ENCODE measurements at places on chromosomes 7 and 10. TPM values are rescaled to one million over a fixed set of nuclear protein-coding genes. Genes with fewer than 3 reads are reported as not detected.

The ATP6V1F gene
- 74.6 TPM for total RNA-seq

The FAM20C gene
- 4.7 TPM for total RNA-seq

The IL6 gene
- not detected for total RNA-seq

The CCDC146 gene
- 16.0 TPM for total RNA-seq

The AQP1 gene
- total RNA-seq: not detected

The SLC26A4 gene
- not detected for total RNA-seq

The CLRN3 gene
- not detected for total RNA-seq

The CFAP43 gene
- total RNA-seq: not detected

The RBM17 gene
- total RNA-seq: 117 TPM

The MEOX2 gene
- total RNA-seq: not detected

The SPDYE1 gene
- total RNA-seq: not detected

The PLEKHS1 gene
- total RNA-seq: 0.12 TPM

The OAT gene
- 34.8 TPM for total RNA-seq

The CARD11 gene
- 136 TPM for total RNA-seq

The AKR1C4 gene
- not detected for total RNA-seq

The PNLIPRP1 gene
- not detected for total RNA-seq

The FGFBP3 gene
- 6.5 TPM for total RNA-seq

The TES gene
- 125 TPM for total RNA-seq

The USP6NL gene
- total RNA-seq: 3.9 TPM

The PIK3CG gene
- 32.6 TPM for total RNA-seq

The MYOF gene
- 1.2 TPM for total RNA-seq

The SPDYE8 gene
- not detected for total RNA-seq

The DYNC1I1 gene
- not detected for total RNA-seq

The BNIP3 gene
- 31.7 TPM for total RNA-seq

The PLCE1 gene
- total RNA-seq: not detected

The FAM237B gene
- total RNA-seq: not detected

The SUMF2 gene
- total RNA-seq: 172 TPM

The LLCFC1 gene
- total RNA-seq: not detected

The SDK1 gene
- total RNA-seq: 0.26 TPM

The EVX1 gene
- total RNA-seq: not detected

The MYL10 gene
- total RNA-seq: not detected

The SMKR1 gene
- total RNA-seq: 1.2 TPM

The TSPAN15 gene
- total RNA-seq: 2.8 TPM

The GAD2 gene
- not detected for total RNA-seq

The SFTPA1 gene
- total RNA-seq: not detected

The INPP5F gene
- total RNA-seq: 10.9 TPM

The CACUL1 gene
- total RNA-seq: 32.3 TPM

The GIMAP8 gene
- total RNA-seq: 59.0 TPM

Data from CD4-positive, alpha-beta memory T cell (primary cell).